Activated T-helper 9 cell treated with anti-CD3 and anti-CD28 coated beads, Interleukin-2, amount 50 U/mL, for 16 hours (primary cell): ENCODE measurements at places on chromosomes 12 and 14.

GRCh38 chr12:87363497-87364084, 665.6 kb downstream of the C12orf50 start:
- DNase-seq = no peak

- no peak for DNase-seq
Measured at GRCh38 chr14:92551044-92551841, 37.7 kb downstream of the RIN3 start.

DNA sequence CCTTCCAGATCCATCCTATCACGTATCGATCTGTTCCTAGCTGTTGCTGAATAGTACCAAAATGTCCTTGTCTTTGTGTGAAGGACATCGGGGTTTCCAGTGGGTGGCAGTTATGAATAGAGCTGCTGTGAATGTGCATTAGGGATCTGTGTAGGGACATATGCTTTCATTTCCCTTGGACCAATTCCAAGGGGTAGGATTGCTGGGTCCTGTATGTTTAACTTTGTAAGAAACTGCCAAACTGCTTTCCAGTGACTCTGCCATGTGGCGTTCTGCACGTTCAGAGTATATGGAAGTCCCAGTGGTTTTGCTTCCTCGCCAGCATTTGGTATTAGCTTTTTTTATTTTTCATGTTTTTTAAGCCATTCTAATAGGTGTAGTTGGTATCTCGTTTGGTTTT, 28.6 kb downstream of the PACS2 start:
- DNase-seq = no peak

GRCh38 chr12:85266356-85266755, 13.7 kb upstream of the ALX1 start:
- DNase-seq = no peak

DNA sequence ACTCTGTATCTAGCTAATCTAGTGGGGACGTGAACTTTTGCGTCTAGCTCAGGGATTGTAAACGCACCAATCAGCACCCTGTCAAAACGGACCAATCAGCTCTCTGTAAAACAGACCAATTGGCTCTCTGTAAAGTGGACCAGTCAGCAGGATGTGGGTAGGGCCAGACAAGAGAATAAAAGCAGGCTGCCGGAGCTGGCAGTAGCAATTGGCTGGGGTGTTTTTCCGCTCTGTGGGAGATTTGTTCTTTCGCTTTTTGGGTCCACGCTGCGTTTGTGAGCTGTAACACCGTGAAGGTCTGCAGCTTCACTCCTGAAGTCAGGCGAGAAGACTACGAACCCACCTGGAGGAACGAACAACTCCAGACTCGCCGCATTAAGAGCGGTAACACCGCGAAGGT, 76.5 kb downstream of the SPRING1 start:
- DNase-seq = no peak

DNA sequence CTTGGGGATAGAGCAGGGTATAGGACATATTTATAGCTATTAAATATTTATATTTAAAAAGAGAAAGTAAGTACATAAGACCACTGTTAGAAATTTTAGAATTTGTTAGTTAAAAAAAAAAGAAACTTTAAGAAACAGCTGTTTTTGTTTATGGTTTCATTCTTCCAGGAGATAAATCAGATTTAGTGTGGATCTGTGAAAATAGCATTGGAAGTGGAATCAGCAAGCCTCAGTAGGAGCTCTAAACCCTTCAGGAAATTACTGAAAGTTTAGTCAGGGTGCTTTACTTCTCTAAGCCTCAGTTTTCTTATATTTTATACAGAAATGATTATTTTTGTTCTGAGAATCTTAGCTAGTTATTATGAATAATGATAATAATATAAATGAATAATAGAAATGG, 316.0 kb upstream of the NOVA1 start:
- DNase-seq = no peak

- no peak for DNase-seq
Measured at GRCh38 chr12:57031138-57031725, 14.9 kb upstream of the TAC3 start.

DNA sequence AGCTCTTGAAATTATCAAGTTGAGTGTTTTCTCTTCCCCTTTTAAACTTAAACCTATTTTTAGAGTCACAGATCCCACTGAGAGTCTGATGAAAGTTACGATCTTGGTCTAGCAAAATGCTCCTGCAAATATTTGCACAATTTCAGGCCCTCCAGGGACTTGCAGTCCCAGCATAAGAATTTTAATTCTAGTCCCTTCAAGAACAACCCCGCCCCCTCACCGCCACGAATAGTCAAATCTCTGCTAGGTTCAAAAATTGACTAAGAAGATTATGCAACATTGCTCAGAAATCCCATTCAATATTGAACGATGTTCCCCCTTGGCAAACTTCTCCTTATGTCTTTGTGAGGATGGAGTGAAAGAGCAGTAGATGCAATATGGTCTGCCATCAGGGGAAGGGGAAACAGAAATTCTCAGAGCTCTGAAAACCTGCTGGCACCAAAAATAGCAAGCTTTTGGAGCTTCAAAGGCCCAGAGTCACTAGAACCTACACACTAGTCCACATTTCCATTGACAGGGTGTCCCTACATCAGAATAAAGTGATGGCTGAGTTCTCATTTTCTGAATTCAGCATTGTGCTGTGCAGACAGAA, 127.5 kb upstream of the CCDC175 start:
- DNase-seq = no peak

DNA sequence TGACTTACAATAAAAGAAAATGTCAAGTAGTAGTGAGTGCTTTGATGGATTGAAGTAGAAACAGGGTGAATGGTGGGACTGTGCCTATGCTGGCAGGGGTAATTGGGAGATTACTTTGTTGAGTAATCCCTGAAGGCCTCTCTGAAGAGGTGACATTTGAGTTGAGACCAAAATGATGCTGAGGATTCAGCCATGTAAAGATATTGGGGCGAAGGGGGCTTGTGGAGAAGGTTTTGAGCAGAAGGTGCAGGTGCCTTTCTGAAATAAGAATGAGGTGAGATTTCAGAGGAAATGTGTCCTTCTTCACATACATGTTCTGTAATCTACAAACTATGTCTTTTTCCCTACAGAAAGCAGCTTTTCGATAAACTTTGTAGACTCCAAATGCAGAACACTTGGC, 8.0 kb downstream of the GNG2 start:
- DNase-seq = no peak

GRCh38 chr14:100640471-100641273, 53.5 kb upstream of the BEGAIN start:
- DNase-seq = peak; percentile 45

DNA sequence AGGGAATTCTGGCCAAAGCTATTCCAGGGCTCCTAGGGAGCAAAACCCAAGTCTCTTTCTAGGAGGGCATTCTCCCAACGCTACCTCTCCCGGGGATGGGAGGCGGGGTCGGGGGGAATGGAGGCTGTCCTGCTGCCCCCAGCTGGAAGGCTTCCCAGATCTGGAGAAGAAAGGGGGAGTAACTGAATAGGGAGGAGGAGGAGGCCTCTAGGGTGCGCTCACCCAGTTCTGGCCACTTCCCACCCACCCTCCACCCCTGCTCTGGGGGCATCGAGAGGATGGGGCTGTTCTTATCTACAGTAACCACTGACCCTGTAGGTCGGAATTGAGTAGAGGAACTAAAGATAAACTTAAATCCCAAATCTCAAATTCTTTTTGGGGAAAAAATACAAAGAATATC, 579 bp upstream of the RNASE1 start:
- no peak for DNase-seq

DNA sequence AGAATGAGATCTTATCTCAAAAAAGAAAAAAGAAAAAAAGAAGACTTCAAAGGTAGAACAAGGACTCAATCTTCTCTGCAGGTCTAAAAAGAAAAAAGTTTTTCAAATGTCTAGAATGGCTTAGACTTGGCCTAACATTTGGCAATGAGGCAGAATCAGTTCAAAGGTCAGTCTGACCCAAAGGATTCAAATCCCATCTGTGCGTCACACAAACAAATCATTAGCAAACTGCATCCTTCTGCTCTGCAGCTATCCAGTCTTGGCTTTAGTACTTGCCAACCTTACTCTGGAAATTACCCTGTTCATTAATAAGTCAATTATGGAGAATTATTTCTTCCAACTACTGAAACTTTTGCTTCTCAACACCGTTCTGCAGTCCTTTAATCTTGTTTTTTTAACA, 3.1 kb downstream of the YAF2 start:
- DNase-seq = no peak

GRCh38 chr14:64849940-64850339, 29.8 kb downstream of the SPTB start:
- no peak for DNase-seq

DNA sequence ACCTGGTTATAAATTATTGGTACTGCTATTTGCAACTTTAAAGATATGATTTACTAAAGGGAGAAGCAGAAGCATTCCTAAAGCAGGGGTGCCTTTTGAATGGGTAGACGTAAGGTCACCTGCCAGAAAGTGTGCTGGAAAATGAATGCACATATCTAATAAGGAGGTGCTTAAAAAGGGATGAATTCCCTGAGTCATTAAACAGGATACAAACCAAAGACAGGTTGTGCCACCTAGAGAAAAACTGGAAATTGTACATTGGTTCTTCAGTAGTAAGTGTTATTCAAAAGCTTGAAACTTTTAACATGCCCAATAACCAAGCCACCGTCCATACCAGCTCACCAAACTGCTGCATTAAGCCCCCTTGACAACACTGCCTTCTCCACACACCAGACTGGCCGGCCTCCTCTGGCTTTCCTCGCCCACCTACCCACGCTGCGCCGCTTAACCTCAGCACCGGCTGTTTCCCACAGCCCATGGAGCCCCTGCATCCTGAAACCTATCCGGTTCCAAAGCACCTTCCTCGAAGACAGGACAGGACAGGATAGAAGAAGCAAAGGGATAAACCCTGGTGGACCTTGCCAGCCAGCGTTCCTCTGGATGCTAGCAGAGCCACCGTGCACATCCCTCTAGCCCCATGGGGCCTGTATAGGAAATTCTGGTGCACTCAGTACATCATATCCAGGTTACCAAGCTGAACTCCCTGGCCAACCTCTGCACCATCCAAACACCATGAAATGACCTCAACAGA, 201.5 kb upstream of the CAND1 start:
- DNase-seq = no peak

DNA sequence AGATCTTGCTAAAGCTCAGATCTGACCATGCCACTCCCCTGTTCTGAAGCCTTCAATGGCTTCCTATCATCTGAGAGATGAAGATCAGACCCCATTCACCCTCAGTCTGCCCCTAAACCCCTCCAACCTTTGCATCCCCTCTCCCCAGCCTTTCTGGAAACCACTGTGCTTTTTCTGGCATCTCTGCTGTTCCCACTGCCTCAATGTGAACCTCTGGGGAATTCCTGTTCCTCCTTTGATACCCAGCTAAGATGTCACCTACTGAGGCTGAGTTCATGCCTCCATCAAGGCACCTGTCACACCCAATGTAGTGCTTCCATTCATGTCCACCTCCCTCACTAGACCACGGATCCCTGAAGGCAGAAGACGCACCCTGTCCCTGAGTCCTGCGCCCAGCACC, 19.3 kb downstream of the CYP46A1 start:
- DNase-seq = no peak

DNA sequence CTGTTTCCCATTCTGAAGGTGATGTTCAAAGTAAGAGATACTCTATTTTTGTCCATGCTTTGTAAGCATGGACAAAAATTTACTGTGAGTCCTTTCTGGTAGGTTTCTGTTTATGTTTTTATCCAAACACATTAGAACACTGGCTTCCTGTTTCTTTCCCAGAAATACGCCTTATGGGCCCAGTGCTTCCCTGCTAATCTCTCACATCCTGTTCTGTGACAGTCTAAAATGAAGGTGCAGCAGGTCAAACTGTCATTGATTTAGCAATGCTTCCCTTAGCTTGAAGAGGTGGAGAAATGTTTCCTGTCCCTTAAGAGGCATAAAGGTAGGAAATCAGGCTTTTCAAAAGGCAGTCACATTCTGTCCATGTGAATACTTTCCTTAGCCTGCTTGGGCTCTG, 305.6 kb downstream of the RPS29 start:
- DNase-seq = no peak

- DNase-seq = no peak
Measured at GRCh38 chr12:11596141-11596540, 53.3 kb upstream of the ETV6 start.

DNA sequence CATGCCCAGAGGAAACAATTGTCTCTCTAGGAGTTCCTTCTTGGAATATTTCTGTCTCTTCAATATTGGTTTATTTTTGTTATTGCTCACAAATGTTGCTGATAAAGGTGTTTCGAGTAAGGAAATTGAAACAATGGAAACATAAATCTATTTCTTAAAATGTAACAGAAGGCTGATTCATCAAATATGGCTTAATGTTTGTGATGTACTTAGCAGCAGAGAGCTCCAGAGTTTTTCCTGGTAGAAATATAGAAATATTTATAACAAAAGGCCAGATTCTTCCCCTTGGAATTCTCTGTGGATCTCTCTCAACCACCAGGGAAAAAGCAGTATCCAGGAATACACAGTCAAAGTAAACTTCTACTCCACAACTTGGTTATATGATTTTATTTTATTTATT, 149.2 kb upstream of the LRIG3 start:
- DNase-seq = no peak

DNA sequence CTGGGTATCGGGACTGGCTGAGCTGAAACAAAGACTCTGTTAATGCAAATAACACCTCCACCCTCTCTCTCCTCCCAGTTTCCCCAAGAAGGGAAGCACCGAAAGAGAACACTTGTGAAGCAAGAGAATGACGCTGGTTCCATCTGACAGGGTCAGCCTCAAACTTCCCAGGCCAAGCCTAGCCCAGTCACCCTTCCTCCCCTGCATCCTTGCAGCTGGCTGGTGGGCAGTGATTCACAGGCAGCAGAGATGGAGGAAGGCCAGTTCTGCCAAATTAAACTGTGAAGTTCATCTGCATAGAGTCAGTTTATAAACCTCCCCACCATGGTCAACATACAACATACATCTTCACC, 2.8 kb downstream of the LRRC74A start:
- no peak for DNase-seq

- DNase-seq = no peak
Measured at GRCh38 chr14:90599748-90600507, 203.1 kb downstream of the CALM1 start.

GRCh38 chr14:31410048-31410650, 10.2 kb downstream of the HEATR5A start:
- no peak for DNase-seq

DNA sequence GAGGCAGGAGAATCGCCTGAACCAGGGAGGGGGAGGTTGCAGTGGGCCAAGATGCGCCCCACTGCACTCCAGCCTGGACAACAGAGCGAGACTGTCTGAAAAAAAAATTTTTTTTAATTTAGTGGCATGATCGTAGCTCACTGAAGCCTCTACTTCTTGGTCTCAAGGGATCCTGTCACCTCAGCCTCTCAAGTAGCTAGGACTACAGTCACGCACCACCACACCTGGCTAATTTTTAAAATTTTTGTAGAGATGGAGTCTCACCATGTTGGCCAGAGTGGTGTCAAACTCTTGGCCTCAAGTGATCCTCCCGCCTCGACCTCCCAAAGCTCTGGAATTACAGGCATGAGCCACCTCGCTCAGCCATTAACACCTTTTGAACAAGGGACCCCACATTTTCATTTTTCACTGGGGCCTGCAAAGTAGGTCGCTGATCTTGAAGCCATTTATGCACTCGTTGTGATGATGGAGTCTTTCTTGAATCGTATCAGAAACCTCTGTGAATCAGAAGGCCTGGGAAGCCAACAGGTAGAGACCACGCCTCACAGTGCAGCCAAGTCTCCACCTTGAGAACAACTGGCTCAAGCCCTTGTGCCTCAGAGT, 5.9 kb downstream of the HCAR1 start:
- DNase-seq = no peak

- DNase-seq = no peak
Measured at GRCh38 chr14:72646861-72647528, 246.9 kb downstream of the DPF3 start.

GRCh38 chr12:93902736-93903562, 225.8 kb downstream of the CRADD start:
- no peak for DNase-seq

- DNase-seq = no peak
Measured at GRCh38 chr14:30756594-30756993, 117.8 kb upstream of the COCH start.
